HT1080 (cell line): ENCODE measurements at places on chromosomes 7 and 10. TPM values are rescaled to one million over a fixed set of nuclear protein-coding genes. Genes with fewer than 3 reads are reported as not detected.

- DNase-seq, result no peak
These were observed 299.0 kb downstream of the HGF start for GRCh38 chr7:81470724-81471379.

The CPA1 gene
- total RNA-seq, result not detected in 2 replicates

DNA sequence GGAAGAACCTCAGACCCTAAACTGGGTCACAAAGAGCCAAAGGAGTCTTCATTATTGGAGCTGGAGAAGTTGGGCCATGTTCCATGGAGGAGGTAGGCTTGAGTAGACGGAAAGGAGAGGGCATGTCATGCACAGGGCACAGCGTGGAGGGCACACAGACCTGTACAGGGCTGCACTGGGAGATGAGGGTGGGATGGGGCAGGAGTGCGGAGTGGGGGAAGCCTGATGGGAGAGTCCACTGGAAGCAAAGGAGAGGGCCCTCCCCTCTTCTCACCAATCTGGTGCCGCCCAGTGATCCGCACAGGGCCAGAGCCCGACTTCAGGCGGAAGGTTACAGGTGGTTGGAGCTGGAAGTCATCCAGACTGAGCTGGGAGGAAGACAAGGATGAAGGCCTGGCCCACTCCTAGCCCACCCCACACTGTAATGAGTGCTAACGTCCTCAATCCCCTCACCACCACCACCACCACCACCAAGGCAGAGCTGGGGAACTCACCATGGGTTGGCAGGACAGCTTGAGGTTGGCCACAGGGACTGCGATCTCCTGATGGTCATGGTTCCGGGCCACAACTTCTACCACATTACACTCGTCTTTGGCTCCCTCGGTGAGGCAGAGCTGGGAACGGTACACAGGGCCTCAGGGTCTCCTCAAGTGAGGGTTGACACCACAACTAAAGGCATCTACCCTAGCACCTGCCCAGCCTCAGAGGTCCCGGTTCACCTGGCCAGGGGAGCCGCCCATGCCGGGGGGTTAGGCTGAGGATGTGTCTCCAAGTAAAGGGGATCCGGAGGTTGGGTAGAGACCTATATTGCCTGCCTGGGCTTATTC lies 1.0 kb downstream of the NPM3 start:
- DNase-seq, result no peak

DNA sequence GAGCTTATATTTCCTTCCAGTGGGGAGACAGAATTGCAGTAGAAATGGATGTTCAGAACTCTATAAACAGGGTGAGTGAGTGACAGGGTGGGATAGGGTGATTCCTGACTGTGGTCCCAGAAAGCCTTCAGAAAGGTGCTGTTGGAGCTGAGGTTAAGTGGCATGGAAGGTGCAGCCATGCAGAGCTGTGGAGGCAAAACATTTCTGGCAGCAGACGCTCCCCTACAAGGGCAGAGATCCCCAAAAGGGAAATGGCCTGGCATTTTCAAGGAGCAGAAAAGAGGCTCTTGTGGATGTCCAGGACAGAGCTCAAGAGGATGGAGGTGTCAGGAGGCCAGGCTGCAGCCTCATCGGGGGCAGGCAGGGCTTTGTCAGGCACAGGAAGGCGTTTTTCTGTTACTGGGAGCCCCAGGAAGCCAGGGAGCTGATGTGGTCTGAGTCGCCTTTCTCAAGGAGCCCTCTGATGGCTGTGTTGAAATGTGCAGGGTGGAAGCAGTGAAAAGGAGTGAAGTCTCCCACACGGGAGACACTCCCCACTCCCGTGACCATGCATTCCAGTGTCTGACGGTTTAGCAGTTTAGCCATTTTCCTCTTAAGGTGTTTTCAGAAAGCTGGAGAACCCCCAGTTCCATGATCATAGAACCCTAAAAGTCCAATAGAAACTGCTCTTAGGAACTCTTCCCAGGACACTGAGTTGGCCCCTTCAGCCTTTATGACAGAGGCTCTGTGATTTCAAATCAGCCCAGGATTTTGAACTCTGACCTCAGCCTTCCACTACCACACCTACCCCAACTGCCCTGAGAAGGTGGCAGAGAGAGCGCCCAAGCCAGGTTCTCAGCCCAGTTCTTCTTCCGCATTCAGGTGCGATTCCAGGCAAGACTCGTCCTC lies 96.2 kb downstream of the C10orf105 start:
- DNase-seq, result peak; percentile 15

DNA sequence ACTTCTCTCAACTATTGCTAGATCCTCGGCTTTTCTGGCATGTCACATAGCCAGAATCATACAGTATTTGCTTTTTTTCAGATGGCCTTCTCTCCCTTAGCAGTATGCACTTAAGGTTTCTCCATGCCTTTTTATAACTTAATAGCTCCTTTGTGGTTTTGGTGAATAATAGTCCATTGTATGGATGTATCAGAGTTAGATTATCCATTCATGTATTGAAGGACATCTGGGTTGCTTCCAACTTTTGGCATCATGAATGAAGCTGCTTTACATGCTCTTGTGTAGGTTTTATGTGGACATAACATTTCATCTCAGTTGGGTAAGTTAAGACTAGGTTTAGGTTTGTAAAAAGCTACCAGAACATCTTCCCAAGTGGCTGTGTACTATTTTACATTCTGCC lies 4.6 kb downstream of the ATP5F1C start:
- peak; percentile 59 for DNase-seq

GRCh38 chr10:80536361-80536835 lies 1.3 kb upstream of the SH2D4B start:
- no peak for DNase-seq

GRCh38 chr7:98643236-98643985 lies 26.3 kb downstream of the NPTX2 start:
- no peak for DNase-seq

DNA sequence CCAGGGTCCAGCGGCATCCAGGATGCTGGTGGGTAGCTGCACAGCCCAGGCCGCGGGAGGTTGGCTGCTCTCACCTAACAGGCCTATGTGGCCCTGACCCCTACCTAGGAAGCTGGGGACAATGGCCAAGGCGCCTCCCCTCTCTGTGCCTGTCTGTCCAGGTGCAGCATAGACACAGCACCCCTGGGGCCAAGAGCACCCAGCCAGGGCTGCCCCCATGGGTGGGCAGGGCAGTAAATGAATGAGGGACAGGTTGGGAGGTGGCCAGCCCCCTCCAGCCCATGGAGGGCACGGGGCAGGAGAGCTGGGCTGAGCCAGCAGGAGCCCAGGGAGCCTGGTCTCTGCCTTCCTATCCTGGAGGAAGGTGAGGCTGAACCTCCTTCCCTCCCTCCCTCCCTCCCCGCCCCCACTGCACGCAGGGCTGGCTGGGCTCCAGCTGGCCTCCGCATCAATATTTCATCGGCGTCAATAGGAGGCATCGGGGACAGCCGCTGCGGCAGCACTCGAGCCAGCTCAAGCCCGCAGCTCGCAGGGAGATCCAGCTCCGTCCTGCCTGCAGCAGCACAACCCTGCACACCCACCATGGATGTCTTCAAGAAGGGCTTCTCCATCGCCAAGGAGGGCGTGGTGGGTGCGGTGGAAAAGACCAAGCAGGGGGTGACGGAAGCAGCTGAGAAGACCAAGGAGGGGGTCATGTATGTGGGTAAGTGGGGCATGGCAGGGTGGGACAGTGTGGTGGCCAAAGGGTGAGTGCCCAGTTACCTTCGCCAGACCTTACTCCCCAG lies at the start of gene SNCG:
Gene SNCG, plus strand, starts transcription at position 484 of the 785 bp plus-strand sequence. Its CDS starts 99 bp downstream, at position 583.
- DNase-seq, result no peak

GRCh38 chr10:32121648-32122047 lies 65.4 kb upstream of the KIF5B start:
- no peak for DNase-seq

DNA sequence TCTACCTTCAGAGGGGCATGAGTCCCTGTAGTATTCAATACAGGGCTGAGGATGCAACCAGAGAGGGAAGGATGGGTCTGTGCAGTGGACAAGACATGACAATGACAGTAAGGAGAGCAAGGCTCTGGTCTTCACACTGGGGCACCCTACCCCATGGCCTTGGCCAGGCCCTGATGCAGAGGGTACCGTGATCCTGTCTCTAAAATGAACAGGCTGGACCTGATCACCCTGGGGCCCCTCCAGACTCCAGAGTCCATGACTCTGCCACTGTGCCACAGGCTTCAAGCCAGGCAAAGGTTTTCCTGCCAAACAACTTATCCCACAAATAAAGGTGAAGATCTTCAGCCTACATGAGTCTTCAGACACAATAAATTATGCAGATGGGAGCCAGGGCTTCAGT lies 4.9 kb downstream of the MAT1A start:
- DNase-seq, result no peak

The STAM gene
- total RNA-seq, result 12.0 and 14.8 TPM in 2 replicates

DNA sequence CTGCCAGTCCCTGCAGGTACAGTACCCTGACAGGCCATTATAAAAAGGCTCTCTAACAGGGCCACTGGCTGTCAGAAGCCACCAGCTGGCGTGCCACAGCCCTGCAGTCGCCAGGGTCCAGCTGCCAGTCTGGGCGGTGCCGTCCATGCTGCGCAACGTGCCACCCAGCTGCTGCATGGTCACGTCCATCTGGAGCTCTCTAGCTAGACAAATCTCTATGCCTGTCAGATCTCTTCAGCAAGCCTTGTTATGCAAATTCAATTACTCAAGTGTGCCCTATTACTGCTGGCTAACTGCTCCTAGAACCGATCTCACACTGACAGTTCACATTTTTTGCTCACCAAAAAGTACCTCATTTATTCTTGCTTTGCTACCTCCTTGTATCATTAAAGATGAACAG lies 75.9 kb downstream of the HIBADH start:
- no peak for DNase-seq

- DNase-seq, result no peak
These were observed 28.6 kb upstream of the LAMB4 start for GRCh38 chr7:108158776-108159175.

DNA sequence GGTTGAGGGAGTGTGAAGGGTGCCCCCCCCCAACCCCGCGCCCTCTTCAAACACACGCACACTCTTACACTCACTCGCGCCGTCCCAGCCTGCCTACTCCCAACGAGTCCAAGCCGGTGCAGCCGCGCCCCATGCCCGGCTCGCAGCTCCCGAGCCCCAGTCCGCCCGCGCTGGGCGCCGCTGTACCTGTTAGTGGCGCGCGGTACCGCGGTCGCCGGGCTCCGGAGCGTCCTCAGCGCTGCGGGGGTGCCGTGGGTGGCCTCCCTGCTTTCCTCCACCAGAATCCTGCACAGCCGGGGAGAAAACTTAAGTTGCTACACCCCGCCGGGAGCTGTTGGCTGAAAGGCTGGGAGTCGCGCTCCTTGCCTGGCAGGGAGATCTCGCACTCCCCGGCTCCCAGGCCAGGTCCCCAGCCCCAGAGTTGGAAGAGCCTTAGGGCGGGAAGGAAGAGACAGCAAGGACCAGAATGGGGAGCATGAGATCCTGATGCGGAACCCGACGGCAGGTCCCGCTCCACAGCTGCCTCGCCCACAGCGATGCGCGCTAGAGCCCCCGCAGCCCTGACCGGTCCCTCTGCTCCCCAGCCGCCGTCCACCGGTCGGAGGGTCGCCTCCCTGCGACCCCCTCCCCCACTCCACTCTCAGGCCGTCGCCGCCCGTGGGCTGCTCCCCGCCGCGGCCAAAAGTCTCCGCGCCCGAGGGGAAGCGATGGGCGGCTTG lies 863 bp downstream of the ST8SIA6 start:
- peak; percentile 29 for DNase-seq

- no peak for DNase-seq
These were observed 89.5 kb upstream of the MKI67 start for GRCh38 chr10:128215733-128216132.

DNA sequence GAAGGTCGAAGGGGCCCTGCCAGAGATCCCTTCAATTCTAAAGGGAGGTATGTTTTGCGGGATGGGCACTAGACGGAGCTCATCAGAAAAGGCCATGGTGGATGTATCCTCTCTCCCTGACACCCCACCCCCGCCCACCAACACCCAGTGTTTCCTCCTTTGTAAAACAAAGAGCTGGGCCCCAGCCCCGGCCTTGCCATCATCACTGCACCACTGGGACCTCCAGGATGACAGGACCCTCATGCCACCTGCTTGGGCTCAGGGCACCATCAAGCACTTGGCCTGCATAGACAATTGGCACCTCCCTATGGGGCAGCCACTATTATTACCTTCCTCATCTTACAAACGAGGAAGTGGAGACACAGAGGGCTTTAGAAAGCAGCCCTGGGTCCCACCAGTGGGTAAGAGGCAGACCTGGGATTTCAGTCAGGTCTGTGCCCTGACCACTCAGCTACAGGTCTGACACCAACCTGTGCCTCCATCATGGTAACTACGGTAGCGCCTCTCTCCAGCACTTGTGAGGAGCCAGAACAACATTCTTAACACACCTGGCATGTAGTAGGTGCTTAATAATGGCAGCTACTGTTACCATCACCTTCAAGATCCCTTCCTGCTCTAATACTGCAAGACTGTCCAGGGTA lies 2.0 kb downstream of the CALML3 start:
- no peak for DNase-seq

The ASAH2 gene
- 1.6 and 3.0 TPM in 2 replicates for total RNA-seq
